ENCODE measurements at places on chromosomes 6 and 20.

DNA sequence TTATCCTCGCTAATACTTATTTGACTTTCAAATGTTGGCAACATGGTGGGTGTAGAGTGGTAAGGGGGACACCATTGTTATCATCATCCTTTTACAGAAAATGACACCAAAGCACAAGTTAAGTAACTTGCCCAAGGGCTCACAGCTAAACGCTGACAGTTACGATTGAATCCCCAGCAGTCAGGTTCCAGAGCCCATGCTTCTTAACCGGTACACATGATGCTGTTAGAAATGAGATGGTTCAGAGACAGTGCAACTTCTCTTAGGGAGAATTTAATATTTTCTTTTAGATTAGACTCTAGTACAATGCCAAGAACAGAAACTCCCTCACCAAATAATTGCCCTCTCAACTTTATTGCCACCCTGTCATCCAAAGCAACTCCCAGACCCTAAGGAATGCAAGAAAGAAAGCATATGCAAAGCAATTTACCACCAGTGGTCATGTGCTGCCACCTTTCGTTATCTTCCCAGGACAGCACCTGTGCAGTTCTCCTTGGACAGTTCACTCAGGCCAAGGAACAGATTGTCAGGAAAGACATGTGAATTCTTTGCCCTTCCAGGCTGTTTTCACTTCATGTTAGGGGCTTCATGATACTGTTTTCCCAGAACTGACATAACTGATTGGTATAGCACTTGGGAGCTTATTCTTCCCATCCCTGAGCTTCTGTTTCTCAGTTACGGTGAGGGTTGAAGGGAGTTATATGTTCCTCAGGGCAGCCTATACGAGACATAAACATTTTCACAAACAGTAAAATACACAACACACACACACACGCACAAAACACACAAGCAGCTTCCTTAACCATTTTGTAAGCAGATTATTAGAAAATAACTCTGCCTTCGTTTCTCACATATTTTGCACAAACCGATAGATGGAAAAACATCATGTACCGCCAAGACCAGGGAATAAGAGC is 5.1 kb downstream of the HLA-DMA start:
- no peak for DNase-seq

DNA sequence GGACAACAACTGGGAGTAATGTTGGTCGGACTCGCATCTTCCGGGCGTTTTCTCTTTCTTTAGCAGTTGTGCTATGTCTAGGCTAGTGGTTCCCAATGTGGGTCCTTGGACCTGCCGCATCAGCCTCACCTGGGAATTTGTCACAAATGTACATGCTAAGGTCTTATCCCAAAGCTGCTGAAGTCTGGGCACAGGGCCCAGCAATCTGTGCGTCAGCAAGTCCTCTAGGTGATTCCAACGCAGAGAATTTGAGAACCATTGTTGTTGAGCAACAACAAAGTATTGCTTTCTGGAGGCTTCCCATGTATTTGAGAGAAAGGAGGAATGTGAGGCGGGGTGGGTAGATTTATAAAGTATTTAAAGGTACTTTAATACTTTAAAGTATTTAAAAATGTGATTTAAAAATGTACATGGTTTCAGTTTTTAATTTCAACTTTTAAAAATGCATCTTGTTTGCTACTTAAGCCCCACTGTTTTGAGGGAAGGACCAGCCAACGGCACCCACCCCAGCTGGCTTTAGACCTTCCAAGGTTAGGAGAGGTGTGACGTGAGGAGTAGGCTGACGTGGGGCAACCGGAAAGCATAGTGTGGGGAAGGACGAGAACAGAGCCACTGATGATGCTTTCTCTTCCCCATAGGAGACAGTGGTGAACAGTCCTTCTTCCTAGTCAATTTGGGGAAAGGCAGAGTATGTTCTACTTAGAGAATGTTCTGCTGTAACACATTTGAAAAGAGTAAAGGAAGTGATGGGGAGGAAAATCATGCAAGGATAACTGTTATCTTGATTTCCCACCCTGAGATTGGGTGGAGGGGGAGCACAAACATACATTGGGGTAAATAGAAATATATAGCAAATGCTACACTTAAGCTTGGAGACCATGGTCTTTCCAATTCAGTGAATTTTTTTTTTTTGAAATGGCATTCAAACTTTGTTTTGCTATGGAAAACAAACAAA is 4.3 kb downstream of the UST start:
- DNase-seq, result no peak

- peak; percentile 32 for DNase-seq
Measured at GRCh38 chr20:46712056-46712636, 2.7 kb downstream of the SLC2A10 start.

DNA sequence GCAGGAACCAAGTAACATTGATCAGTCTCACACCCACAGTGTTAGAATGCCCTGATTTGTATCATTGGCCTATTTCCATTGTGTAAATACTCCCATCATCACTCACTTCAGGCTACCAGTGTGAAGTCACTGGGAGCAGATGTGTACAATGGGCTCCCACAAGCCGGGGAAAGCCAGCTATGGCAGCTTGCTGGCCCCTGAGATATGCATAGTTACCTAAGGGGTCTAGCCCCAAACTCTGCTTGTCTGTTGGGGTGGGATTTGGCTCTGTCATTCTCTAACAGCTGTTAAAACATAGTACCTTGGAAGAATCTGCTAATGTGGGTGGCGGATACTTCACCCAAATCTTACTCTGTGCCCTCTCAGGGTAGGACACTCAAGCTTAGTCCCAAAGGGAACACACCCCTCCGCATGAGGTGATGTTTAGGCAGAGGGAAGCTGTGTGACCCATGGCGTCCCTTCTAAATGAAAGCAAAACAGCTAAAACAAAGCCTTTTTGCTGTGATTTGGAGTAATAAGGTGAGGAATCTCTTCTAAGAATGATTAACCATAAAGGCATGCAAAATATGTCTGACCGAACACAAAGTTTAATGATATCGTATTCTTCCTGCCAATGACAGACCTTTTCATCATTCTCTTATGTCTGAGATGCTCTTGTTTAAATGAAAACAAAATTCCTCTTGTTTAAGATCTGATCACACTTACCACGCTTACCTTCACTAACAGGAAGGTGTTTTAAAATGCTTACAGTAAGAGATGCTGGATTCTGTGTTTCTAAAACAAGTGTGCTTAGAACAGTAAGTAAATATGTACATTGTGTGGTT is 45.9 kb upstream of the PXDC1 start:
- no peak for DNase-seq

DNA sequence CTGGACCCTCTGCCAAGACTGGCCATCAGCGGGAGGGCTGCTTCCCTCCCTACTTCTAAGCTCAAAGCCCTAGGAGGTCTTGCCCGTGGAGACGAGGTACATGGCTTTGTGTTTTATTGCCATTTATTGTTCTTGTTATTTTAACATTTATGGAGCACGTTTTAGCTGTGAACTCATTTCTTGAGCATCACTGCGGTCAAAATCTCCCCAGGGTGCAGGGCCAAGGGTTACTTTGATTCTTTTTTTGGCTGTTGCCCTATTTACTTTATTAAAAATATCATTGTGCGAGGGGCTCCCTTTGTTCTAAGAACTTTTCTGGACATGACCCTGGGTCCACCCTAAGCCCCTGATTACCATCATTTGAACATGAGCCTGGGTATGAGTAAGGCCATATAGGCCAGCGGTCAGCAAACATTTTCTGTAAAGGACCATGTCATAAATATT is 51.6 kb downstream of the EYA2 start:
- DNase-seq, result no peak

- no peak for DNase-seq
Measured at GRCh38 chr6:167575158-167575696, 250.3 kb downstream of the TTLL2 start.

DNA sequence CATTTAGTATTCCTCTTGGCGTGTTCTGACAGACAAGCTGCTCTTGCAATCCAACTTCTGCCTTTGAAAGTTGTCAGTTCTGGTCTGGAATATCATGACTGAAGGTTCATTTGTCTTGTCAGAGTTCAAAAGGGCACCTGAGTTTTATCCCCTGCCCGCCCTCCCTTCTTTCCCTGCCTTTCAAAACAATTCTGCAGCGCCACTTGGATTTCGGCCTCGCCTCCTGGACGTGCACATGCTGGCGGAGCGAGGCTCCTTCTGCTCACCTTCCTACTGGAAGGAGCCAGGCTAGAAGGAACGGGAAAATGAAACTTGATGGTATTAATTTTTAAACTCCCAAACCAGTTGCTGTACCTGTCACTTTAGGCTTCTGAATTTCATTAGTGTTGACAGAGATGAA is 55.7 kb upstream of the HDGFL1 start:
- no peak for DNase-seq

DNA sequence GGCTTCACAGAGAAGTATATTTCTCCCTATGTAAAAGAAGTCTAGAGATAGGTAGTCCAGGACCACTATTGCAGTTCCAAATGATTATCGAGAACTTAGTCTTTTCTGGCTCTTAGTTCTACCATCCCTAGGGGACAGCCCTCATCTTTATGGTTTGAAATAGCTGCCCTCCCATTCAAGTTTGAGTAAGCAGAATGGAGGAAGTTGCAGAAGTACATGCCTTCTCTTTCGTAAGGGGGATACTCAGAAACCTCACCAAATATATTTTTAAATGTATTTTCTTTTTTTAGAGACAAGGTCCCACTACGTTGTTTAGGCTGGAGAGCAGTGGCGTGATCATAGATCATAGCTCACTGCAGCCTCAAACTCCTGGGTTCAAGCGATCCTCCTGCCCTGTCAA is 236.8 kb upstream of the RREB1 start:
- no peak for DNase-seq

DNA sequence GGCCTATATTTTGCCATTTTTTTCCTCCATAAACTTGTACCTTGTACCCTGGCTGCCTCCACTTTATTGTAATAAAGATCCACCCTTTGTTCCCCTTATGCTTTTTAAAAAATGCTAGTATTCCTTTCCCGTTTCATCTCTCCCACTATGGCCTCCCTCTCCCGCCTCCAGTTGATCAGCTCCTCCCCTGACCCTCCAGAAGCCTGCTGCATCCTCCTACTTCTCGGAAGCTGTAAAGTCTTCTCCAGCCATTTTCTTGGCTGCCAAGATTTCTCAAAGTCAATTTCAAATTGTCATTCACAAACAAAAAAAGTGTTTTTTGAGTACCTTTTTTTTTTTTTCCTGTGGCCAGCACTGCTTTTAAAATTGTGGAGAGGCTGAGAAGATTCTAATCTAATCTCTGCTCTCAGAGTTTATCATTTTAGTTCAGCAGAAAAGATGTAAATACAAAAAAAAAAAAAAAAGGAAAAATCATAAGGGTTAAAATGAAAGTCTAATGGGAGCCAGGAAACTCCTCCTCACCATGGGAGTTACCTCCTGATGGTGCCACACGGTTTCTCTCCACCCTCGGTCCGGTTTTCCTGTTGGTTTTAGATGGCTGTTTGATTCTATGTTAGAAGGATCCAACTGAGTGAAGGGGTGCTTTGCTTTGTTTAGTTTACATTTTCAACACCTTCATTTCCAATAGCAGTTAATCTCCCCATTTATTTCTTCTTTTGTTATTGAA is 103.0 kb upstream of the KCNK16 start:
- DNase-seq, result no peak

DNA sequence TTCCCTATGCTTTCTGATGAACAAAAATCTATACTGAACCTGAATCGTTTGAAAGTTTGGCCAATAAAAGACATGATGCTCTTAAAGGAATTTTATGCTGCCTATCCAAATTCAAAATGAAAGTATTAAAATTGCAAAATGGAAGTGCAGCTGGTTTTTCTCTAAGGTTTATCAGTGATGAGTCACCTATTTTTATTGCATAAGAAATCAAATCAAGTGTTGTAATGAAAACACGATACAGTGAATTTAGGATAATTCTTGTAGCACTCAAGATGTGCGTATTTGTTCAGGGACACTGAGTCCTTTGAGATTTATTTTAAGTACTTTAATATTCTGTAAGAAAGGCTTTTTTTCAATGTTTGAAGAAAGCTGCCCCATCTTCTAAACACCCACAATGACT is 409.5 kb downstream of the ADGRB3 start:
- no peak for DNase-seq

DNA sequence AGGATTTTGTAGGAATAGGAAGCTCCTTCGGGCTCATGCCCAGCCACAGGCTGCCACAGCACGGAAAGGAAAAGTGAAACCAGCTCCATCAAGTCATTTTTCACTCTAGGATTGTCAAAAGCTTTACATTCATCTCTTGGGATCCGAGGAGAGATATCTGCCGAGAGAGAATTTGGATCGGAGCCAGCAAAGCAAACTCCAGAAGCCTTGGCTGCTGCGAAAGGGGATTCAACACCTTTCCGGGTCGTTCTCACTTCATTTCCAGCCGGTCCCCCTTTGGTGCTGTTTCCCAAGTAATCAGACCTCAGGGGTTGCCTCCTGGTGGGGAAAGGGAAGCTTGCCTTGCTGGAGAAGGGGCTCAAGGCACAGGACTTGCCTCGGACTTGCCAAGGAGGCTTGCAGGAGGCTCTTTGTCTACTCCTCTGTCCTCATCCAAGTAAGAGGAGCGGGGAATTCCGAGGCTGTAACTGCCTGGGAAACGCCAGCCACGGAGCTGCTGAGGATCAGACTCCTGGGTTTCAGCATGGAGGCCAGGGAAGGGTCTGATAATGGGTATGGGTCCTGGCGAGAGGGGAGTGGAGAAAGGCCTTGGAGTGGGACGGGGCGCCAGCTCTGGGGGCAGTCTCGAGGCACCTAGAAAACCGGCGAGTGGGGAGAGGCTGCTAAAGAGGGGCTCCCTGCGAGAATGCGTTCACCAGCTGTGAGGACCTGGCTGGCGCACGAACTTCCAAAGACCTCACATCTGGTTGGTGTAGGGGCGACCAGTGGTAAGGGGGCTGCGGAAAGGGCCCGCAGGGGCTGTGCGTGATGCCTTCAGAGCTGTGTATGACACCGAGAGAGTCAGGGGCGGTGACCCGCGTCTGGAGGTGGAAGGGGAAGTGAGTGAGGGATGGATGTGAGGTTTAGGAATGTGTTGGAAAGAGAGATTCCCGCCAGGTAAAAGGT is 702 bp downstream of the ETV7 start:
- DNase-seq, result no peak

DNA sequence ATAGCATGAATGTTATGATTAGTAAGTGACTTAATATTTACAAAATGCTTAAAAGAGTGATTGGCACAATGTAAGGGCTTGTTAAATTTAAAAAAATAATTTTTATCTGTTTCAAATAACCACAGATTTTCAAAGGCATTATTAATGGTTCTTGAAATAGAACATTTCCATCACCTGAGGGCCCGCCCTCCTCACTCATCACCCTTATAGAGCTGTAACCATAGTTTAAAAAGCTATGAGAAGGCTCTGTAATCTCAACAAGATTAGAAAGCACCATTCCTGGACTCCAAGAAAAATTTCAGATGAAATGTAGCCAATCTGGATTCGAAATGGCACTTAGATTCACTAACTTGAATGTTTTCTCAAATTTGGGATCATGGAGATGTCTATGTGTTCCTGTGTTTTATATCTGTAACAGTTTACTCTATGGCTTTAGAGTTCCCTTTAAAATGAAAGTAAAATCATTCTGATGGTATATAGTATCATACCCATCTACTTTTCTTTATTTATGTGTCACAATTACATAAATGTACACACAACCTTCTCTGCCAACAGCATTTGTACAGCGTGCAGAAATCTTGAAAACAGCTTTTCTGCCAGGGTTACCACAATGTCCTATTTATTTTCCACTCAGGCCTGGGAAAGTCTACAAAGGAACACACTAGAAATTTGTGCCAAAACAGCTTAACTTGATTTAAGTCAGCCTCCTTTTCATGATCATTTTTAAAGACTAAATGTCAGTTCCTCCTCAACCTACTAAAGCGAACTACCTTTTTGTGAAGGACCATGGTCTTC is 207.7 kb downstream of the TBX18 start:
- DNase-seq, result no peak

- no peak for DNase-seq
Measured at GRCh38 chr20:59735917-59736316, 131.6 kb downstream of the PHACTR3 start.

GRCh38 chr20:3745686-3746173 is 13.2 kb downstream of the HSPA12B start:
- DNase-seq, result no peak

Data from NCI-H524 treated with DMSO at 0.1 percent for 48 hours (cell line).